ENCODE measurements at places on chromosomes 16 and 17.

GRCh38 chr17:13813347-13814240, 211.9 kb upstream of the HS3ST3A1 start:
- no peak for DNase-seq

DNA sequence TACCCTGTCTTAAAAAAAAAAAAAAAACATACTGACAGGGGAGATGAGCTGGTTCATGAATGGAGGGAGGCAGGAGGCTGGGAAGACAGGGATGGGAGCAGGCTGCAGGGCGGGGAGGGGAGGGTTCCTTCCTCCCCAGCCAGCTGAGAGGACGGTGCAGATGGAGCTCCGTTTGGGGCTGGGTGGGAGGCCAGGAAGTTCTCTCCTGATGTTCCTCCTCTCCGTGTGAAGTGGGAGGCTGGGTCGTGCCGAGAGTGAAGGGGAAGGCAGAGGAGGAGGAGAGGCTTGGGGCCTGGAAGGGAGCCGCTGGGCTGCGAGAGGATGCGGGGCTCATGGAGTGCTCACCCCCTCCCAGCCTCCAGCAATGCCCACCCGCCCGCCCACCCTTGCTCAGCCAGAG, 21.3 kb downstream of the SBK1 start:
- no peak for DNase-seq

- DNase-seq = no peak
Observed at GRCh38 chr17:8324132-8324531, 14.1 kb downstream of the ARHGEF15 start.

- no peak for DNase-seq
Observed at GRCh38 chr17:81383504-81384421, 11.5 kb upstream of the BAHCC1 start.

GRCh38 chr17:28008513-28008912, 34.0 kb upstream of the NLK start:
- no peak for DNase-seq

DNA sequence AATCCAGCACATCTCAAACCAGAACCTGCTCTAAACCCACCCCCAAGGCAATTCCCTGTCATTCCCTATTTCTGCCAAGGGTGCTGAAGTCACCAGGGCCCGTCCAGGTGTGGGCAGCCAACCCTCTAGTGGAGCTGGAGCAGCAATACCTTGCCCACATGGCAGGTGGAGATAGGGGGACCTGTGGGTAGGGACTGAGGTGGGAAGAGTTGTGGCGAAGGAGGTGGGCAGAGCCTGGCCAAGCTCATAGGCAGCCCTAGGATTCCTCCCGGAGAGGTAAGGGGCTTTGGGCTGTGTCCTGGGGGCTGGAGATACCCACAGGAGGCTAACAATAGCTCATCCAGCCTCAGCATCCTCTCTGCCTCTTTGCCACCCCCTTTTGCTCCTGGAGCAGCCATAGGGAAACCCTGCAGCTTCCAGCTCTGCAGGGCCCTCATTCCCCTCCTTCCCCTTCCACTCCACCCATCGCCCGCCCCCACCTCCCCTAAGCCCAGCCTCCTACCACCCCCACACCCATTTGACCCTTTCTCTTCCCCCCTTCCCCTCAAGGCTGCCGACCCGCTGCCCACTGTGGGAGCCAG, 30.4 kb upstream of the CRHR1 start:
- DNase-seq = no peak

GRCh38 chr17:58282442-58282841, 1.7 kb upstream of the MPO start:
- no peak for DNase-seq

DNA sequence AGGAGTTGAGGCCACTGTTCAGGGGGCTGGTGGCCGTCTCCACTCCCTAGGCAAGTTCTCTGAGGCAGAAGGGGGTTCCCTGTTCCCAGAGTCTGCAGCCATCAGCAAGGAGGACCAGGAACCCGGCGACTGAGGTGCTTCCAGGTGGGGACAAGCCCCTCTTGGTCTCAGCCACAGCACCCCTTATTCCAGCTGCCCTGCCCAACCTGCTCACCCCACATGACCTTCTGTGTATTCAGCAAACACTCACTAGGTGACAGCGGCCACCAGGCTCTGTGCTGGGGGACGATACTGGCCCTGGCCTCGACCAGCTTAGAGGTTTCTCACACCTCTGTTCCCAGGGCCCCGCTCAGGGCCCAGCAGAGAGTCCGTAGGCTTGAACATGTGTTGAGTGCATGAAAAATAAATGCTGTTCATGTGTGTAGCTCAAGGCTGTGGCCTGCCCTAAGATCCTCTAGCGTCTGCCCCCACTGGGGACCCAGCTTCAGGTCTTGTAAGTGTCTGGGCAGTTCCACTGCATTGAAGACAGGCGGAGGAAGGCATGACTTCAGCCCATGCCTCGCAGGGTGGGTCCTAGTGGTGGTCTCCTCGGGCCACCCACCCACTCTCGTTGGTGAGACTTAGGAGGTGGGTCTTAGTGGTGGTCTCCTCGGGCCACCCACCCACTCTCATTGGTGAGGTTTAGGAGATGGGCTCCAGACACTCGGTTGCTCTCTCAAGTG, 44.2 kb downstream of the NT5M start:
- no peak for DNase-seq

DNA sequence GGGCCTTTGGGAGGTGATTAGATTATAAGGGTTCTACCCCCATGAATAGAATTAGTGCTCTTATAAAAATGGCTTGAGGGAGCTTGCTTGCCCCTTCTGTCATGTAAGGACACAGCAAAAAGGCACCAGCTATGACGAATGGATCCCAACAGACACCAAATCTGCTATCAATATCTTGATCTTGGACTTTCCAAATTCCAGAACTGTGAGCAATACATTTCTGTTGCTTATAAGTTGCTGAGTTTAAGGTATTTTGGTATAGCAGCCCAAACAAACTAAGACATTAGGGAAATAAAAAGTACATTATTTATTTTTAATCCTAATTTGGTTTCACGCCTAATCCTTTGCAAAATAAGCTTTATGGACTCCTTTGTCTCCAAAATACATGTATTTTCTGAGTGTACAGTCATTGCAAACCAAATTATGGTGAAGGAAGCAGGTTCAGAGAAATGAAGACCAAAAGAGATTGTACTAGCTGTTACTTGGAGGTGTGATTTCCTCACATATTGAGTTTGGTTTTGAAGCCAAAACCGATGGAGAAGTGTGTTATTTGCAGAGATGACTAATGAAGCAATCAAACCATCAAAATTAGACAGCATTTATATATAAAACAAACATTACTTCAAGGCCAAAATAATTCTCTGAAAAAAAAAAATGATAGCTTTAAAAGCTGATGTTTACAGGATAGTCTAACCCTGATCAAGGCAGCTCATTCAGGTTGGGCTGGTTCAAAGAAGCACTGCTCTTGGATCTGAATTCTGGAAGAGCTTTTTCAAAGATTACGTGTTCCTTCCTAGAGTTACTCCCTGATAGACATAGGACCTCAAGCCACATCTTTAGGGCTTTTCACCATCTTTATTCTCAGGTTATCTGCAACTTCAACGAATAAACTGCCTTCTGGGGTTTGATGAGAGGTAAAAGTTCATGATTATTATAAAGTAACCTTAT, 71.6 kb downstream of the MYO1D start:
- no peak for DNase-seq

- no peak for DNase-seq
Observed at GRCh38 chr17:50301891-50302584, 27.8 kb downstream of the TMEM92 start.

DNA sequence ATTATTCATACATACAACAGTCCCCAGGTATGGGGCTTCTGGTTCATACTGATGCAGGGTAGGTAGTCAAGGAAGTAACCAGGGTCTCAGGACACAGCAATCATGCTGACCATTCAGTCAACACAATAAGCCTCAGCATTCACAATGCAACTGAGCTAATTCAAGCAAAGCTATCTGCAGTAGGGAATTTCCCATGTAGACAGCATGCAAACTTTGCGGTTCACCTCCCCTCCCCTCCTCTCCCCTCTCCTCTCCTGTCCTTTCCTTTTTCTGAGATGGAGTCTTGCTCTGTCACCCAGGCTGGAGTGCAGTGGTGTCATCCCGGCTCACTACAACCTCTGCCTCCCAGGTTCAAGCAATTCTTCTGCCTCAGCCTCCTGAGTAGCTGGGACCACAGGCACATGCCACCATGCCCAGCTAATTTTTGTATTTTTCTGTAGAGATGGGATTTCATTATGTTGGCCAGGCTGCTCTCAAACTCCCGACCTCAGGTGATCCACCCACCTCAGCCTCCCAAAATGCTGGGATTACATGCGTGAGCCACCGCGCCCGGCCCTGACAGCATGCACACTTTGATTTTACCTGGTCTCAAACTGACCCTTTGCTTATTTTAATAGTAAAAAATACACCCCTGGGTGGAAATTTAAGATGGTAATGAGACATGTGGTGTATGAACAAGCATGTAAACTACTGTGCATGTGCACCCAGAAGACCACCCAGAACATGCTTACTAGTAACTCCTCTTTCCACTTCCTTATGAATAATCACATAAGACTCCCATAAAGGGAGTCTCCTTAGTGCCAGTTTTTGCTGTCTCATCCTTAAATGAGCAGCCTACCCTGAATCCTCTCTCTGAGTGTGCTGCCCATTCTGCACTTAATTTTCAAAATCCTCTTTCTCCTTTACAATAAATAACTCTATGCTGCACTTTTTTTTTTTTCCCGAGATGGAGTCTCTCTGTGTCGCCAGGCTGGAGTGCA, 9.3 kb upstream of the RNF135 start:
- no peak for DNase-seq

- no peak for DNase-seq
Observed at GRCh38 chr16:68079626-68080344, 5.4 kb upstream of the NFATC3 start.

GRCh38 chr16:29962344-29962994, 590 bp downstream of the TMEM219 start:
- no peak for DNase-seq

DNA sequence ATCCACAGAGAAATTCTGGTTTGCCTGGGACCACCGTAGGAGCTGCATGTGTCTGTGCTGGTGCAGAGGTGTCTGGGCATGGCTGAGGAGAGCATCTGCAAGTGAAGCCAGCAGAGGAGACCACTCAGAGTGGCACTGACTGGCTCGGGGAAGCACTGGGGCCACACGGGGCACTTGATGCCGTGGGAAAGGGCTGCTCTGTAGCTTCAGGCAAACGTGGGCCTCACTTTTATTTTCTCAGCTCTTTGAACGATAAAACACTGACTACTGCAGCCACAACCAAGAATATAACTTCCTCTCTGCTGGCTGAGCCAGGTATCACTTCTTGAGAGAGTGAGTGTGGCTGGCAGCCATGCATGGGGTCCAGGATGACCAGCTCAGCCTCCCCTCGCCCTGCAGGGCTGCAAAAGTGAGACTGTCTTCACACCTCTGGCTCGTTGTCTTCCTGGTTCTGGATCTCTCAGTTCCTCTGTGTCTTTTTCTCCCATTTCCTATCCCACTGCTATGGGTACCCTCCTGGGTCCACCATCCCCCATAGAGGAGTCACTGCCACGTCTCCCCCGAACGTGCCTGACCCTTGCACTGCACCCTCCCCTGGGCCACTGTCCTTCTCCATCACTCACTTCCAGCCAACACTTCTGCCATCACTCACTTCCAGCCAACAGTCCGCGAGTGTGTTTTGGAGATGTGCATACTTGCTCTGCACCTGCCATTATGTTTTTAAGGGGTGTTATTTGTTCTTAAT, 201.4 kb upstream of the CHMP6 start:
- no peak for DNase-seq

DNA sequence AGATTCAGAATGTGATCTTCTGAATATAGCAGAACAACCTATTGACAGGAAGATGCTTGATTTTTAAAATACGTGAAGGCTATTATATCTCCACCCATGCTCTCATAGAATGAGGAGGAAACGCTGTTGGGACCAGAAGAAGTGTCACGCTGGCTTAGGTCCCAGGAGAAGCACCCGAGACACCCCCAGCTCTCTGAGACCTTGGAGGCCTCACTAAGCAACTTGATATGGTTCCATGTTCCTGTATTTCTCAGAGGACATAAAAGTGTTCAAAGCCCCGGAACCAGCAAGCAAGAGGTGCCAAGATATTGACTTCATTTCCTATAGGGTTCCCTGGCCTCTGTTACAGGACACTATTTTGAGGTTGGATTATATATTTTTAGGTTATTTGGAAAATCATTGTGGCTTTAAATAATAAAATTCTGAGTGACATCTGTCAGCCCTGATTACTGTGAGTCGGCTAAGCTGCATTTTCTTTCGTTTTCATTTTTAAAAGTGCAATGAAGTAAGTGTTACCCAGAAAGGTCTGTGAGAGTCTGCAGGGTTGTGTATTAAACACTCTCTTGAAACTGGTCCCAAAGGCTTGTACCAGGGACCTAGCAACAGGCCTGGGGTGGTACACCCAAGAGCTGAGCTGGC, 400.0 kb downstream of the SOX9 start:
- DNase-seq = no peak

DNA sequence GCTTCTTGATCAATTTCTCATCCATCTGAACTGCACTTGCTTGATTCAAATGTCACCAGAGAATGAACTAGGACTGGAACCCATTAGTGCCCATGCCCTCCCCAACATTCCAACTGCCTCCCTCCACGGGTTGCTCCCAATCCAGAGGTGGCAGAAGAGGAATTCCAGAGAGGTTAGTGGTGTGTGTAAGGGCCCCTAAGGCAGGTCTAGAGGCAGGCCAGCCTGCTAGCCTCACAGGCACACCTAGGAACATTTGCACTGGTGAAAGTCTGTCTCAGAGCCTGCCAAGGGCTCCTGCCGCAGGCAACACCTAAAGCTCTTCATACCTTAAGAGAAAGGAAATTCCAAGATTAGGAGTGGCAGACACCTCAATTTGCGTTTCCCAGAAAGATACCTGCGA, 21.2 kb upstream of the CMTM4 start:
- no peak for DNase-seq

Measured in WERI-Rb-1 (cell line).